ENCODE measurements at places on chromosomes 5 and 9. TPM values are rescaled to one million over a fixed set of nuclear protein-coding genes. Genes with fewer than 3 reads are reported as not detected.

DNA sequence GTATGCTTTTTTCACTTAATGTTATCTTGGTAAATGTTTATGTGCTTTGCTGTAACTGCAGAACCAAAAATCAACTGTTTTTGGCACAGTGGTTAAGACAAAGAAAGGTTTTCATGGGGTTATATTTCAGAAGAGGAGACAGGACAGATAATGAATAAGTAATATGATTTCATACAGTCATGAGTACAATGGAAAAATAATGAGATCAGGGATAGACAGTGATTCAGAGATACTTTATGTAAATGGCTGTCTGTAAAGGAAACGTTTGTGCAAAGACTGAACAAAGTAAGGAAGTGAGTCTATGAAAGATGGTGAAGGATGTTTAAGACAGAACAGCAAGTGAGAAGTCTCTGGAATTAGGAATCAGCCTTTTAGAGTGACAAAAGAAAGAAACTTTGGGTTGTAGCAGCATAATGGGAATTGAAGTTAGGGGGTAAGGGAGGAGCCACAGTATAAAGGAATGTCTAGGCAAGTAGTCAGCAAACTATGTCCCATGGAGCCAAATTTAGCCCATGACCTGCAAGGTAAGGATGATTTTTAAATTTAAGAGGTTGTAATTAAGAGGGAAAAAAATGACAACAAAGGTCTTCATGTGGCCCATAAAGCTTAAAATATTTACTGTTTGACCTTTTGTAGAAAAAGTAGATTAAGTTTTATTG lies 55.0 kb downstream of the TNPO1 start:
- no peak for DNase-seq

- DNase-seq = no peak
Measured at GRCh38 chr5:55668356-55668755, 43.8 kb downstream of the SLC38A9 start.

- DNase-seq = no peak
Measured at GRCh38 chr9:127878001-127878651, 651 bp upstream of the AK1 start.

Gene FBP1
- polyA plus RNA-seq = 55.0 TPM

DNA sequence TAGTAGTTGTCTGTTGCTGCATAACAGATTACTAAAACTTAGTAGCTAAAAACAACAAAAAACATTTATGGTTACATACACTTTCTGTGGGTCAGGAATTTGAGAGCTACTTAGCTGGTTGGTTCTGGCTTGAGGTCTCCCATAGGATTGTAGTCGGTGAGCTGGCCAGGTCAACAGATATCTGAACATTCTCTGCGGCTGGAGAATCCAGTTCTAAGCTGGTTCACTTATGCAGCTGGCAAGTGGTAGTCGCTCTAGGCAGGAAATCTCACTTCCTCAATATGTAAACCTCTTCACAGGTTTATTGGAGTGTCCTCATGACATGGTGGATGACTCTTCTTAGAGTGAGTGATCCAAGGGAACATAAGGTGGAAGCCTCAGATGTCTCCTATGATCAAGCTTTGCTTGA lies 65.7 kb upstream of the TNFAIP8 start:
- DNase-seq = no peak

DNA sequence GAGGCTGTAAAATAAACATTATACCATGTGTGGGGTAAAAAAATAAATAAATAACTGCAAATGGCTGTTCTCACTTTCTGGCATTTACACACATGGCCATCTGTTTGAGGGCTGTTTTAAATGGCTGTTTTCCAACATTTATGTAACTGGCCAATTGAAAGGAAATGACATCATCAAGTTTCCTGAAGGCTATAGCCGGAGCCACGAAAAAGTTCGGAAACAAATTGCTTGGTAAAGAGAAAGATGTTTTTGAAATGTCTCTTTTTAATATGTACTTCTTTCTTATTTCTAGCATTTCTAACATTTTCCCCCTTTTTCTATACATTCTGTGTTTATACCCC lies 95.4 kb upstream of the DAB2 start:
- DNase-seq = peak; percentile 54

DNA sequence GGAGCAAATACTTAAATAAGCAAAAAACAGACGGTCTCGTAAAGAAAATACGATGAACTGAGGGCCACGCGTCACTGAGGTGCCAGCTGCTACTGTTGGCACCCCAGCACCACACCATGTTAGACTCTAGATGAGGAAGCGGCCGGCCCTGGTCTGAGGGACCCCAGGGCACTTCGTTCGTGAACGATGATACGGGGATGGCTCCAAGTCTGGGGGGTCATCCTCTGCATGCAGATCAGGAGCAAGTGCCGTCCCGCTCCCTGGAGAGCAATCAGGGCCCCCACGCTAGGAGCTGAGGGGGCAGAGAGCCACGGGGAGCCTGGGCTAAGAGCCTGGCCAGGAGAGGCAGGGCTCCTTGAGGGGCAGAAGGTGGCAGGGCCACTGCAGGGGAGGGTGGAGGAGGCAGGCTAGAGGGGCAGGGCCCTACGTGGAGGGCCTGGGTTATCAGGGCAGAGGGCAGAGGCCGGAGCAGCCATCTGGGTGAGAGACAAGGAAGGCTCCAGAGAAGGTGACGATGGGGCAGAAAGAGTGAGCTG lies 24.1 kb downstream of the SARDH start:
- DNase-seq = no peak

DNA sequence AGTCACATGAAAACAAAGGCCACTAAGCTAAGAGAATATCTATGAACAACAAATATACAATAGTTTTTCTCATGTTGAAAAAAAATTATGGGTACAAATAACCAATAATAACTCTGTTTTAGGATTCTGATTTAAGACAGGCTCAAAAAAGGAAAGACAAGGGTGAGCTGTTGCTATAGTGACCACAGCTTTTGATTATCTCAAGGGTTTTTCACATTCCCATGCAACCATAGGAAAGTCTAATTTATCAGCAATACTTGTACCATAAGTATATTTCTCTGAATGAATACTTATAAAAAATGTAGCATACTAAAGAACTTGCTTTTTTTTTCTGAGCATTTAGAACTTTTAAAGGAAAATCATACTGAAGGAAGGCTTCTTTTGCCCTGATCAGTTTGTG lies 68.0 kb downstream of the MRPS27 start:
- no peak for DNase-seq

DNA sequence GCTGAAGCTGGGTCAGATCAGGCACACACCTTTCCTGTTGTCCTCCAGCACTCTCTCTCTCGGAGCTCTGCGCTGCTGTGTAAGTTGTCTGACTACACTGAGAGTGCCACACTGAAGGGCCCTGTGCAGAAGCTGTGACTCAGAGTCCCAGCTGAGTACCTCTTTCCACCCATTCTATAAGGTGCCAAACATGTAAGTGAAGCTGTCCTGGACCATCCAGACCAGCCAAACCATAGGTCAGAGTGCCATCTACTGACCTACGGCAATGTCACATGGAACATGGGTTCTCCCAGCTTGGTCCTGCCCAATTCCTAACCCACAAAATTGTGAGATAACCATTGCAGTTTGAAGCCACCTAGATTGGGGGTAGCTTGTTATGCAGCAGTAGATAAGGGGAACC lies 68.2 kb downstream of the ADCY2 start:
- no peak for DNase-seq

Gene MYOZ3
- polyA plus RNA-seq = 7.2 TPM

DNA sequence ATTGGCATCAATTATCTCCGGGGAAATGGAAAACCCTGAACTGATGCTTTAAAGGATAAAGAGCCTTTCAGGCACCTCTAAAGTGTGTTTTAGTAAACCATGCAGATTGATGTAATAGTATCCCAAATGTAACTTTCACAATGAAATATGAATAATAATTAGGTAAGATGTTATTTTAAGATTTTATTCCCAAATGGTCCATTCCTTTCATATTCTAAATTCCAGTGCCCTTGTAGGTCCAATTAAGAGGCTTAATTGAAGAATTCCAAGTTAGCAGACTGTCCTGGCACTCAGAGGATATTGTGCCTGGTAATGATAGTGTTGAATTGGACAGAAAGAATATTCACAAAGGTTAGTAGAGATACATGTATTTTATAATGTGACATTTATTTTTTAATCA lies 352.5 kb upstream of the NUDT12 start:
- DNase-seq = no peak

Gene DAB2
- 240 TPM for polyA plus RNA-seq

Gene HRH2
- 3.5 TPM for polyA plus RNA-seq

Gene SLC34A1
- 304 TPM for polyA plus RNA-seq

DNA sequence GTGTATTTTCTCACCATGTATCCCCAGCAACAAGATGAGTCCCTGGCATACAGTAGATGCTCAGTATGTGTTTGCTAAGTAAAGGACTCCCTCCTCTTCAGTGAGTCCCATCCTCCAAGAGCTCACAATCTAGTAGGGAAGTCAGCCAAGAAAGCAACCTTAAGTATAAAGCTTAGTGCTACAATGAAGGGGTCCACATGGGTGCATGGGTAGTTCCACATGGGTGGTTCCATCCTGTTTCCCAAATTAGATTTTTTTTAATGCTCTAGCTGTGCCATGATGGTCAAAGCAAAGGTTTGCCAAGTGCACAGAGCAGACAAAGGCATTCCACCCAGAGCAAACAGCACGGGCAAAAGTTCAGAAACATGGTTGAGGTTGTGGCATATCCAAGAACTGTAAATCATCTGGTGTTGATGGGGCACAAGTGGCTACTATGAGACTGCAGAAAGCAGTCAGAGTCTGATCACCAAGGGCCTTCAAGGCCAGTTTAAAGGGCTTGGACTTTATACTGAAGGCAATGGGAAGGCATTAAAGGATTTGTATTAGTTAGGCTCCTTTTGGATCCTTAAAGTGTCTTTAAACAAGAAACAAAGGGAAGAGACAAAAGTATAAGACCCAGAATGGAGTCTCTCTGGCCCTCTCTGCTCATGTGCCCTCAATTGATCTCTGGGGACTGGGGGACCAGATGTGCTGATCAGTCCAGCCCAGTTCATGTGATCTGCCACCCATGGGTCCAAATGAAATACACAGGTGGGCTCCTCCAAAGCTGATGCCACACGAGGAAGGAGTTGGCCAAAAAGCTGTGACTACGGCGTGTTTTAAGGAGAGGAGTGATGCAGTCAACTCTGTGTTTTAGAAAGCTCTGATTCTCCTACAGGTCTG lies 9.0 kb upstream of the CPLX2 start:
- no peak for DNase-seq

DNA sequence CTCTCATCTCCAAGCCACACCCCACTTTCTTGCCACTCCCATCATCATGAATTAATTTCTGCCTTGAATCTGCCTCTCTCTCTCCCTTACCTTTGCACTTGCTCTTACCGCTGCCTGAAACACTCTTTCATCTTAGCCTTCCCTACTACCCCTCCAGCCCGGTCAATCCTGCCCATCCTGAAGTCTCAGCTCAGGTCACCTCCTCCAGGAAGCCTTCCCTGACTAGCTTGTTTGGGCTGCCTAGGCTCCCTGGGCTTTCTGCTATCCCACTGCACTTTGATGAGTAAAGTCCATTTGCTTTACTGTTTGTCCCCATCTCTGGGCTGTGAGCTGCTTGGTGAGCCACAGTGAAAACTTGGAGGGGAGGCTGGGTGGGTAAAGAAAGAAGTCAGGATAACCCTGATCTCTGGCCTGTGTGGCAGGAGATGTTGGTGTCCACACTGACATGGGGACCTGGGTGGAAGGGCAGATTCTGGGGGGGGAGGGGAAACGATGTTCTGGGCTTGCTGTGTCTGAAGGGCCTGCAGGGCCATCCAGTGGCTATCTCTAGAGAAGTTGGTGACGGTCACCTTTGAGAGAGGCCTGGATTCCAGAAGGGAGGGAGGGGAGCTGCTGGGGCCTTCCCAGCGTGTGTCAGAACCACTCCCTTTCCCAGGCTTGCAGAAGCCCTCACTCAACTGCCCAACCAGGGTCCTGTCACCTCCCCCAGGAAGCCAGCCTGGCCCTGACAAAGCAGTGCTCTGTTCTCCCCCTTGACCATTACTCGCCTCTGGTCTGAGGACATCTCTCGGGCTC lies 75.0 kb upstream of the DAB2IP start:
- no peak for DNase-seq

- no peak for DNase-seq
Measured at GRCh38 chr9:114176624-114177291, 21.4 kb downstream of the COL27A1 start.

DNA sequence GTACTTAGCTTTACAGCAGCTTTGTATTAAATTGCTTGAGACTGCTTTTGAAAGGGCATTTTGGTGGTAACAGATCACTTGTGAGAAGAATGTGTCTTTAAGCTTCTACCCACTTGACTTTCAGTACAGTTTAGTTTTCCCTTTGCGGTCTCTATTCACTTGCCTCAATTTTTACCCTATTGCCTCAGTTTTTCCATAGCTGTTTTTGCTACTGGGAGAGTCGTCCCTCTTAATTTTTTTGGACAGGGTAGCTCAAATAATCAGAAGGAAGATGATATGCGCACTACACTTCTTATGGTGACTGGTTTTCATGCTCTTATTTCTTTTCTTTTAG lies 18.8 kb downstream of the UGCG start:
- no peak for DNase-seq

- DNase-seq = no peak
Measured at GRCh38 chr5:29972597-29972996, 1220.9 kb upstream of the CDH6 start.

GRCh38 chr5:102856389-102856777 lies 101.3 kb downstream of the PAM start:
- no peak for DNase-seq

GRCh38 chr9:114235033-114235661 lies 79.8 kb downstream of the COL27A1 start:
- no peak for DNase-seq

- no peak for DNase-seq
Measured at GRCh38 chr5:143701493-143701892, 110.5 kb upstream of the HMHB1 start.

- DNase-seq = no peak
Measured at GRCh38 chr9:36993933-36994764, 39.9 kb downstream of the PAX5 start.

- DNase-seq = no peak
Measured at GRCh38 chr5:115452536-115453235, 91.9 kb downstream of the FEM1C start.

DNA sequence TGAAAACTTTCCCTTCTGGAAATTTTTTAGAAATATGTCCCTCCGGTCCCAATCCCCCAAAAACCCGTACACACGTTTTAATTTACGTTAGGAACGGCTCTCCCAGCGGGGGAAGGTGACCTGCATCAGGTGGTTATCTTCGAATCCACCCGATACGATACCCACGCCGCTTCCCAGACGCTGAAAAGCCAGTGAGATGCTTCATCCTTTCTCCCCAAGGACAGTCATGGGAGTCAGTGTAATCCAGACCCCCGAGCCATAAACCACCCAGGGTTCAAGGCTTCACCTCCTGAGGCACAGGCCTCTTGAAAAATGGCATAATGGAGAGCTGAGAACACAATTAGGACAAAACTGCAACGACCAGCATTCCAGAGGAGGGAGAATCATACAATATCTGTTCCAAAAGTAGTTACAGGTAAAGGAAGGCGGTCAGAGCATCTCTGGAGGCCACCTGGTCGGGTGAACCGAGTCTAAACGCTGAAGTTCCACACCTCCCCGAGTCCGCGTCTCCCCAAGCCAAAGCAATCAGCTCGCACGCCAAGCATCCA lies 857 bp downstream of the FAM169A start:
- DNase-seq = peak; percentile 29

- no peak for DNase-seq
Measured at GRCh38 chr9:121268598-121268850, 562 bp downstream of the GSN start.

GRCh38 chr5:135839566-135839965 lies 5.1 kb downstream of the SLC25A48 start:
- DNase-seq = no peak

GRCh38 chr9:127586537-127586936 lies 25.5 kb upstream of the STXBP1 start:
- DNase-seq = peak; percentile 79

Data from renal pelvis (tissue), 12 donors.